Central memory CD8-positive, alpha-beta T cell (primary cell): ENCODE measurements at places on chromosomes 5 and 9.

GRCh38 chr5:59259237-59259636 lies 634.3 kb downstream of the PDE4D start:
- H3K27me3 ChIP-seq: peaks cover 36% of the 10 kb centered on the region
- H3K27ac ChIP-seq: no peak overlapping the region
- H3K36me3 ChIP-seq: no peaks in the 10 kb centered on the region
- H3K4me1 ChIP-seq: no peaks in the 10 kb centered on the region
- no peak overlapping the region for H3K4me3 ChIP-seq

GRCh38 chr9:129347316-129348120 lies 169.5 kb upstream of the IER5L start:
- no peaks in the 10 kb centered on the region for H3K36me3 ChIP-seq
- no peak overlapping the region for H3K4me3 ChIP-seq
- H3K27me3 ChIP-seq: peaks cover 20% of the 10 kb centered on the region
- peaks cover 5% of the 10 kb centered on the region for H3K4me1 ChIP-seq
- no peak overlapping the region for H3K27ac ChIP-seq

DNA sequence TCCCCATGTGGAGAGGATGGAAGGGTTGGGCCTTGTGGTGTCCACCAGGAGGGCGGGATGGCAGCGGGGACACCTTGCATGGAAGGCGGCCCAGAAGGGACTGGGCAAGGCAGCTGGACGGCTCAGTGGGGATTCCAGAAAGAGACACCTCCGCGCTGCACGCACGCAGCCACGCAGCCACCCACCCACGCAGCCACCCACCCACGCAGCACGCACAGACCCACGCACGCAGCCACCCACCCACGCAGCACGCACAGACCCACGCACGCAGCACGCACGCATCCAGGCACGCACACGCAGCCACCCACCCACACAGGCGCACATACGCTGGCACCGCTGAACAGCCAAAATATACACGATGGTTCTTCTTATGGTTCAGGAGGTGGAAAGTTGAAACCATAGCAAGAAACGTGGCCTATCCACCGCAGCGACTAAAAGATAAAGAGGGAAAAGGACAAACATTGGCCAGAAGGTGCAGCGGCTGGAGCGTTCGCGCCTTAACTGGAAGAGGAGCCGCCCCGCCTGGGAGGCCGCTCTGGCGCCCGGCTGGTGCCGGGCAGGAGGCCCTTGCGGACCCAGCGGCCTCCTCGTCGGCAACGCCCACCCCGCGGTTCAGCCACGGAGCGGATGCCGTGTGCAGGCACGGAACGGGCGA lies 22.2 kb upstream of the EXOC3 start:
- no peak overlapping the region for H3K4me3 ChIP-seq
- H3K36me3 ChIP-seq: no peaks in the 10 kb centered on the region
- no peak overlapping the region for H3K27ac ChIP-seq
- H3K27me3 ChIP-seq: no peaks in the 10 kb centered on the region
- DNase-seq: no peak

DNA sequence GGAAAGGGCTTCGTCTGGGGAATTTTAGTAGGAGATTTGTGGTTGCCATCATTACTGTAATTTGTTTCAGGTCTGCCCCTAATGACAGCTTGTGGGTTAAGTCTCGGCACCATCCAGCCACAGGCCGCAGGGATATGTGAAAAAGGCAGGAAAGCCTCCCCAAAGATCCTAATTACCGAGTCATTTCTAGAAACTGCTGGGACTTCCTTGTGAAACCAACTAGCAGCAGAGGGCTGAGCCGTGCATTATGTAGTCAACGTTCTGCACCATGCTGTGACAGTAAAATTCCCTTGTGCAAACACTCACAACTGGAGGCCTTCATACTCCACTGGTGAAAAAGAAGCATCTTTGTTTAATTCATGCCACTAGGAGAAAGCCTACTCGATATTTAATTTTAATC lies 230.3 kb downstream of the MPDZ start:
- H3K4me1 ChIP-seq: no peaks in the 10 kb centered on the region
- H3K36me3 ChIP-seq: no peaks in the 10 kb centered on the region
- no peak overlapping the region for H3K27ac ChIP-seq
- no peaks in the 10 kb centered on the region for H3K27me3 ChIP-seq

DNA sequence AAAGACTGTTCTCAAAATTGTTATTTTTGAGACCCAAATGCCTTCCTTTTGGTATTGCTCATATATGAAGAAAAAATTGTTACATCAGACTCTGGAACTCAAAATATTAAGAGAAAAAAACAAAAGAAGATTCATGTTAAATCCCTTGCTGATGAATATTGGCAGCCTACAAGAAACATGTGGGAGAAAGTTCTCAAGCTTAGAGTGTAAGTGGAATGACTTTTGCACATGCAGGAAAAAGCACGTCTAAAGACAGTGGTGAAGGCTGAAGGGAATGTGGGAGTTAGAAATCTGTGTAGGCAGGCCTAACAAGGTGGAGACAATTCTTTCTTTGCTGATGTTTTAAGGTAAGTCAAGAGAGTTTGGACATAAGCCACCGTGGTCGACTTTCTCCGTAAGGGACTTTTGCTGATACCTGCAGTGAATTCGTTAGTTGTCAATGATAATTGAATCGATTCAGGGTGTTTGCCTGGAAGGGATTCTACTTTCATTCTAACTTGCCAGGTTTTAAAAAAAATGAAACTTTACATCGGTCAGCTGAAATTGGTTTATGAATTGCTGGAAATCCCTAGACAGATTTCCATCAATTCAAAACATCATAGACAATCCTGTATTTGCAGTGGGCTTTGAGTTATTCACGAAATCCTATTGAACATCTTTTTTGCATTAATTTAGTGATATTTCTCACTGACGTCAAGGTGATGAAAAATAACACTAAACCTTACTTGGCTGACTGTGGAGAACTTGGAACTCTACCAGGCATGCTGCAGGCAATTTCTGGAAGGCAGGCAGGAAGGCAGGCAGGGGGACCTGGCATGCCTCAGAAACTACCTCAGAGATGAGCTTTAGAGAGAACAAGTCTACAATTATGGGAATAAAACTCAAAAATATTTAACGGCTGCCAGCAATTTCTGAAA lies 359.1 kb upstream of the ADAMTSL1 start:
- no peak for DNase-seq
- no peaks in the 10 kb centered on the region for H3K4me1 ChIP-seq
- H3K27me3 ChIP-seq: no peaks in the 10 kb centered on the region

GRCh38 chr9:19732441-19732951 lies 56.3 kb downstream of the SLC24A2 start:
- no peaks in the 10 kb centered on the region for H3K4me1 ChIP-seq
- H3K27ac ChIP-seq: no peak overlapping the region
- H3K36me3 ChIP-seq: no peaks in the 10 kb centered on the region
- H3K4me3 ChIP-seq: no peak overlapping the region
- H3K27me3 ChIP-seq: no peaks in the 10 kb centered on the region

DNA sequence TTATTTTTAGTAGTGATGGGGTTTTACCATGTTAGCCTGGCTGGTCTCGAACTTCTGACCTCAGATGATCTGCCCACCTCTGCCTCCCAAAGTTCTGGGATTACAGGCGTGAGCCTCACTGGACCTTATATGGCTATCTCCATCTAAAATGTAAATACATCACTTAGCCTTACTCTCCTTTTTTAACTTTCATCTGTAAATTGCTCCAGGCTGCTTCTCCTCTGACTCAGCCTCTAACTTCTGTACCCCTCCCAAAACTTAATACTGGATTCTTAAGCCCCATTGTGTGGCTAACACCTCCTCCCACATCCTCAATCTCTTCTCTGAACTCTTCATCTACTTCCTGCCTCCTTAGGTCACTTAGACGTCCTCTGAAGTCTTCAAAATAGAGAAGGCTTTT lies 4.0 kb downstream of the SNX30 start:
- DNase-seq: no peak
- peak overlapping the region; percentile 58 for H3K4me3 ChIP-seq
- H3K27ac ChIP-seq: peak overlapping the region; percentile 20
- H3K27me3 ChIP-seq: no peaks in the 10 kb centered on the region

GRCh38 chr5:180499684-180500083 lies 5.5 kb downstream of the CNOT6 start:
- no peak for DNase-seq
- peaks cover 18% of the 10 kb centered on the region for H3K4me1 ChIP-seq
- H3K4me3 ChIP-seq: no peak overlapping the region
- no peaks in the 10 kb centered on the region for H3K27me3 ChIP-seq
- no peak overlapping the region for H3K27ac ChIP-seq

- H3K4me1 ChIP-seq: no peaks in the 10 kb centered on the region
- no peak for DNase-seq
- no peaks in the 10 kb centered on the region for H3K36me3 ChIP-seq
- H3K27me3 ChIP-seq: no peaks in the 10 kb centered on the region
- no peak overlapping the region for H3K27ac ChIP-seq
Measured at GRCh38 chr5:84131372-84131771, 253.3 kb downstream of the EDIL3 start.

- no peak for DNase-seq
- H3K27me3 ChIP-seq: no peaks in the 10 kb centered on the region
- no peak overlapping the region for H3K4me3 ChIP-seq
- peaks cover 6% of the 10 kb centered on the region for H3K36me3 ChIP-seq
Measured at GRCh38 chr9:98185021-98185567, 7.3 kb downstream of the CORO2A start.

GRCh38 chr5:77795846-77796245 lies 19.7 kb upstream of the TBCA start:
- no peak overlapping the region for H3K27ac ChIP-seq
- no peaks in the 10 kb centered on the region for H3K36me3 ChIP-seq

- H3K27me3 ChIP-seq: peaks cover 14% of the 10 kb centered on the region
- no peak overlapping the region for H3K4me3 ChIP-seq
- H3K4me1 ChIP-seq: no peaks in the 10 kb centered on the region
- no peak for DNase-seq
- no peak overlapping the region for H3K27ac ChIP-seq
- H3K36me3 ChIP-seq: no peaks in the 10 kb centered on the region
Measured at GRCh38 chr5:74094096-74094781, 468.2 kb downstream of the ARHGEF28 start.

DNA sequence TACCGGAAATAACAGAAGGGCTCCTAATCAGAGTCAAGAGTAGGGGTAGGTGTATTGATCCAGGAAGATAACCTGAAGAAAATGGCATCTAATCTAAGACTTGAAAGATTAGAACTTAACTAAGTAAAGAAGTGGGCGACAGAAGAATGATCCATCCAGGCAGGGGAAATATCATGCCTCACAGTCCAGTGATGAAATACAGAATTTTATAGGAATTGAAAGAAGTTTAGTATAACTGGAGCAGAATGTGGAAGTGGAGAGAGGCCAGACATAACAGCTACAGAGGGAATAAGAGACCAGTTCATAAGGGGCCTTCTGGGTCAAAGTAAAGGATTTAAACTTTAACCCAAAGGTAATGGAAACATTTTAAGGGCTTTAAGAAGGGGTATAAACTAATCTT lies 42.2 kb downstream of the ERP44 start:
- peaks cover 6% of the 10 kb centered on the region for H3K4me1 ChIP-seq
- no peak overlapping the region for H3K4me3 ChIP-seq
- no peaks in the 10 kb centered on the region for H3K27me3 ChIP-seq
- peaks cover 12% of the 10 kb centered on the region for H3K36me3 ChIP-seq
- peak overlapping the region; percentile 11 for H3K27ac ChIP-seq

DNA sequence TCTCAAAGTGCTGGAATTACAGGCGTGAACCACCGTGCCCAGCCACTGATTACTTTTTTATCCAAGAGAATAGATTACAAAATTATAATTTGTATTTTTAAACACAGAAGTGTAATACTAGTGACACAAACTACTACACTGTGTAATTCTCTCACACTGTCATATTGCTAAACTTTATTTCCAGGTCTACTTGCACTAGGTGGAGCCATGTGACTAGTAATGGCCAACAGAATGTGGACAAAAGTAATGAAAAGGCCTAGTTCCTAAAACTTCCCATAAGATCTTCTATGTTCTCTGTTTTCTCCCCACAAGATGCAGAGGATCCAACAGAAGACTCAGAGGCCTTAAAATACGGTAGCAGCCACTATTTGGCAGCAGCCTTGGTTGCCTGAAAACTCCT lies 27.3 kb downstream of the NADK2 start:
- no peak overlapping the region for H3K27ac ChIP-seq
- no peaks in the 10 kb centered on the region for H3K27me3 ChIP-seq
- H3K36me3 ChIP-seq: peaks cover 18% of the 10 kb centered on the region
- H3K4me3 ChIP-seq: no peak overlapping the region

DNA sequence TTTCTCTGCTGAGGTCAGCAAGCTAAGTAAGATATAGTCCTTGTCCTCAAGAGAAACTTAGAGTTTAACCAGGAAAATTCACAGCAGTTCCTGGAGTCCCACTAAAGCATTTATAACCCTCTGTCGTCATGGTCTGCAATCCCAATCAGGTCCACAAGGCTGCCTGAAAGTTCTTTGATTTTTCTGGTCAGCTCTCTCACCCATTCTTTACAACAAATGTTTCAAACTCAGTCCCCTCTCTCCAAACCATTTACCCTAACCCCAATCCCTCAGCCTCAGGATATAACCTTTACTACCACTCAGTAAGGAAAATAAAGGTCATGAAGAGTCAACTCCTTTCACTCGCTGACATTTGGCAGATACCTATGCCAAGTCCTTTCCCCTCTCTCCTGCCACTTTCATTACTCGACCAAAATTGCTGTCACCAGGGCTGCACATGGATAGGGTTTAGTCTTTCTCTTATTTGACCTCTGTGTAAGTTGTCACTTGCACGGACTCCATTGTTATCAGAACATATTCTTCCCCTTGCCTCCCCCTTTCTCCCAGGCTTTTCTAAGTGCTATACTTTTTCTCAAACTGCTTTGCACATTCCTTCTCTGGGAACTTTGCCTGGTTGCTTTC lies 936.6 kb downstream of the NR2F1-AS1 start:
- DNase-seq: no peak
- no peak overlapping the region for H3K27ac ChIP-seq
- no peak overlapping the region for H3K4me3 ChIP-seq
- H3K36me3 ChIP-seq: no peaks in the 10 kb centered on the region
- no peaks in the 10 kb centered on the region for H3K4me1 ChIP-seq
- H3K27me3 ChIP-seq: no peaks in the 10 kb centered on the region
